Activated CD8-positive, alpha-beta T cell treated with anti-CD3 and anti-CD28 coated beads, Interleukin-2, amount 10 ng/mL, durations not matched to agents 7 days and 5 days (primary cell): ENCODE measurements at places on chromosomes 3 and 15. TPM values are rescaled to one million over a fixed set of nuclear protein-coding genes. Genes with fewer than 3 reads are reported as not detected.

DNA sequence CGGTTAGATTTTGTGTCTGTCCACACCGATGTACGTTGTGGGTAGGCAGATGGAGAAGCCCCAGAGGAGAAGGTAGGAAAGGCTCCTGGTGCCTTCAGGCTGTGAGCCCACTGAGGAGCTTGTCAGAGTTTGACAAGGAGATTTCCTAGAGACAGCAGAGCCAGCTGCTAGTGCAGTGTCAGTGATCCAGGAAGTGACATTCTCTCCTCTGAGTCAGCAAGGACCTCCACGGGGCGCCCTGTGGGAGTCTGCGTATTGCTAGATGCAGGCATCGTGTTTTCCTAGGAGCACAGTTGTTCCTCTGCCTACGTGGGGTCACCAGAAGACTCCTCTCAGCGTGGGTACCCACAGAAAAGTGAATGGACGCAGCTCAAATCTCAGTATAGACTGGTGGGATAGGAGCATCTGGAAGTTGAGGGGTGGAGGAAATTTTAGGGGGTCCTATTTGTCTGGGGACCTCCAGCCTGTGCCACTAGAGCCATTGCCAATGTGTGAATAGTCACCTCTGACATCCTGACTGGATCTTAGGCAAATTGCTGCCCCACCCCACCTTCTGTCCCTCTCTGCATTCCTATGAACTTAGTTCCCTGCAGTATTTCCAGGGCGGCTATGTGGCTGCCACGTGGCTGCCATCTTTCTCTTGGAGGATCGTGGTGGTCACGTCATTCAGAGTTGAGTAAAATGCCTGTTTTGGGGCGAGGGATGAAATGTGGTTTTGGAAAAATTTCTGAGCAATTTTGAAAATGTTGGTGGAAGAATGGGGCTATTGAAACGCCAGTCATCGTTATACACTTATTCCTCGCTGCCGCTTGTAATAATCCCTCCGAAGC, 84.8 kb upstream of the KLHL25 start:
- DNase-seq = no peak

DNA sequence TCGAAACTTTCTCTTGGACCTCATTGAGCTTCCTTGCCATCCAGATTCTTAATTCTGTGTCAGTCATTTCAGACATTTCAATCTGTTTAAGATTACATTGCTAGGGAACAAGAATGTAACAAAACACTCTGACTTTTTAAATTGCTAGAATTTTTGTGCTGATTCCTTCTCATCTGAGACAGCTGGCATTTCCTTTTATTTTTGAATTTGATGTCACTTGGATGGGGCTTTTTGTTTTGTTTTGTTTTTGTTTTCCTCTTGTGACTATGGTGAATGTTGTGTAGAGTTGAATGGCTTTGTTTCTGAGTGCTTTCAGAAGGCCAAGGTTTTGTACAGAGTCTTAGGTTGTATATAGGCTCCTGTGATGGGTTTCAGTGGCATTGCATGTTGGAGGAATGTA, 1129.3 kb downstream of the NAALADL2 start:
- DNase-seq = no peak

DNA sequence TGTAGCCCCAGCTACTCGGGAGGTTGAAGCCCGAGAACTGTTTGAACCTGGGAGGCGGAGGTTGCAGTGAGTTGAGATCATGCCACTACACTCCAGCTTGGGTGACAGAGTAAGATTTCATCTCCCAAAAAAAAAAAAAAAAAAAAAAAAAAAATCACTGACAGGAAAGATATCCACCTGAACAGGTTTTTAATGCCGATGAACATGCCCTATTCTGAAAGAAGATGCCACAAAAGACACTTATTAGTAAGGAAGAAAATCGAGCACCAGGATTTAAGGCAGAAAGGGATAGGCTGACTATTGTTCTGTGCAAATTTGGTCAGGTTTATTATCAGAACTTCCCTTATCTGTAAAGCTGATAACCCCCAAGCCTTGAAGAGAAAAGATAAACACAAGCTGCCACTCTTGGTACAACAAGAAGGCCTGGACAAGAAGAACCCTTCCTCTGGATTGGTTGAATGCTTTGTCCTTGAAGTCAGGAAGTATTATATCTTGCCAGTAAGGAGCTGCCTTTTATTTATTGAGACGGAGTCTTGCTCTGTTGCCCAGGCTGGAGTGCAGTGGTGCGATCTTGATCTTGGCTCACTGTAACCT, 2.7 kb upstream of the PARP16 start:
- no peak for DNase-seq

- no peak for DNase-seq
Measured at GRCh38 chr3:36776436-36776835, 12.1 kb upstream of the DCLK3 start.

GRCh38 chr15:57994221-57995049, 71.1 kb downstream of the ALDH1A2 start:
- no peak for DNase-seq

DNA sequence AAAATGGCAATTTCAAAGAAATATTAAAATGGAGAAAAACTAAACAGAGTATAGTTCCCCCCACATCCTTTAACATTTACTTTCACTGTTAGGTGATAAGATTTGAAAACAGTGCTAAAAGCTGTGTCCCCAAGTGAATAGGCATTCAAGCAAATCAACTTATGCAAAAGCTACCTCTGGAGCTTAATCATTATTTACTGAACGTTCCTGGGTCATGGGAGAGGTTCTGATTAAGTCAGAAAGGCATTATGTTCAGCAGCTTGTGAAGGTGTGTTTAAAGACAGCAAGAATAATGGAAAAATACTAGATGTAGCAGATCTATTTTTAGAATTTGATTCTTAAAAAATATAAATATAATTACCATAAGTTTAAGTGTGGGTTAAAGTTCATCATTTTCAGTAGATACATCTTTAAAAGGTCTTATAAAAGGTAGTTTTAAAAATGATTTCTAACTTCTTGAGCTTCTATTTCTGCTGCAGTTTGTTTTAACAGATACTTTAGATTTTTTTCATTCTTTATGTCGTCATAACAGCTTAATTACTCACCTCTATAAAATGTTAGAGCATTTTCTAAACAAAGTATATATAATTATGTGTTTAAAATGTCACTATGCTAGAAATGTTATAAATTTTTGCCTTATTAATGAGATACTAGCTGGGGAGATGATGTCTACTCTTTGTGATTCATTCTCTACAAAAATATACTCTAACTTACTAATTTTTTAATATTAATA, 127.9 kb downstream of the MITF start:
- DNase-seq = no peak

GRCh38 chr3:126522363-126522788, 1.6 kb upstream of the CHST13 start:
- DNase-seq = peak; percentile 50

DNA sequence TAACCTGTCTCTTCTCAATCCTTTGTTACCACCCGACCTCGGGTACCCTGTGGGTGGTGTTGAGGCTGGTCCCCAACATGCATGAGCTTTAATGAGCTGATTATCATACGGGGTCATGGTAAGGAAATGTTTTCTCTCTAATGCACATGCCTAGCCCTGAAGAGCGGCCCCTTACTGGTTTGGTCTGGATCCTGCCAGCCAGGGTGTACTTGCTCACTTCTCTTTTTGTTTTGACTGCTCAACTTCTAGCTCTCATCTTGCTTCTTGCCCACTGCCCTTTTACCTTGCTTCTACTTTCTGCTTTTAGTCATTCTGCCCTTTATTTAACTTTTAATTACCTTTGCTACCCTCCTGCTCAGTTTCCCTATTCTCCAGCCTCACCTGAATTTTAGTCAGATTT, 44.3 kb upstream of the ACAD9 start:
- DNase-seq = no peak

GRCh38 chr3:134937256-134938028, 142.4 kb downstream of the EPHB1 start:
- no peak for DNase-seq

GRCh38 chr3:180827171-180827570, 85.3 kb upstream of the FXR1 start:
- DNase-seq = no peak

- DNase-seq = no peak
Measured at GRCh38 chr3:9721700-9722060, 9.9 kb upstream of the BRPF1 start.

DNA sequence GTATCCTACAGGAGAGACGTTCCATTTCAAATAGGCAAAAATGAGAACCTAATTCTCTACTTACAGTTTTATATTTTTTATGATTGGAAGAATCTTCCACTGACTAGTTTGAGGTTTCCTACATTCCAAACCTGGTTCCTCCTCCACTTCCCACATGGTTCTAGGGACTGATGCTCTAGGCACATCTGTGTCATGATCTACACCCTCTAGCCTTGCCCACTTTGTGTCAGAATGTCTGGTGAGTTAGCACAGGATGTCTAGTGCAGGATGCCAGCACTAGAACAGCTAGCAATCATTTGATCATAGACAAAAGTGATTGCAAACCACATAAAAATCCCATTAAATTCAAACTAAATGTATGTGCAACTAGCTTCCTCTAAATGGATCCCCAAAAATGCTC, 26.7 kb upstream of the FILIP1L start:
- no peak for DNase-seq

DNA sequence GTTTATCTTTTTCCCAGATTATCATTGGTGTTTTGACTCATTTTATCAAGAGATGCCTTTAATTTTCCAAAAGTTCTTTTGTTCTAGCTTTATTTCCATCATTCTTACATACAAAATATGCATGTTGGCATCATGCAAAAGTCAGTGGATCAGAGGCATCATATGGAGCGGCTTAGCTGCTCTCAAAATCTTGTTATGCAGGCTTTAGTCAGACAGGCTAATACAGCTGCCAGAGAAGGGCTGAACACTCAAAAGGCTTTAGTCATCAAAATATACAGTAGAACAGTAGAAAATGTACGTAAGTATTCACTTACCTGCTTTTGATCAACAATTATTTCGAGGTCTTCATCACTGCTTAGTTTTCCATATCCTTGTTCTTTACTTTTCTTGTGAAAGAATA, 65.5 kb downstream of the PEX5L start:
- no peak for DNase-seq

GRCh38 chr15:48330855-48331795, at the start of gene DUT:
DUT (plus strand) TSS chr15:48331429; CDS start chr15:48331516, 87 bp downstream.
- DNase-seq = peak; percentile 86

- no peak for DNase-seq
Measured at GRCh38 chr3:196169836-196170240, 41.4 kb downstream of the ZDHHC19 start.

DNA sequence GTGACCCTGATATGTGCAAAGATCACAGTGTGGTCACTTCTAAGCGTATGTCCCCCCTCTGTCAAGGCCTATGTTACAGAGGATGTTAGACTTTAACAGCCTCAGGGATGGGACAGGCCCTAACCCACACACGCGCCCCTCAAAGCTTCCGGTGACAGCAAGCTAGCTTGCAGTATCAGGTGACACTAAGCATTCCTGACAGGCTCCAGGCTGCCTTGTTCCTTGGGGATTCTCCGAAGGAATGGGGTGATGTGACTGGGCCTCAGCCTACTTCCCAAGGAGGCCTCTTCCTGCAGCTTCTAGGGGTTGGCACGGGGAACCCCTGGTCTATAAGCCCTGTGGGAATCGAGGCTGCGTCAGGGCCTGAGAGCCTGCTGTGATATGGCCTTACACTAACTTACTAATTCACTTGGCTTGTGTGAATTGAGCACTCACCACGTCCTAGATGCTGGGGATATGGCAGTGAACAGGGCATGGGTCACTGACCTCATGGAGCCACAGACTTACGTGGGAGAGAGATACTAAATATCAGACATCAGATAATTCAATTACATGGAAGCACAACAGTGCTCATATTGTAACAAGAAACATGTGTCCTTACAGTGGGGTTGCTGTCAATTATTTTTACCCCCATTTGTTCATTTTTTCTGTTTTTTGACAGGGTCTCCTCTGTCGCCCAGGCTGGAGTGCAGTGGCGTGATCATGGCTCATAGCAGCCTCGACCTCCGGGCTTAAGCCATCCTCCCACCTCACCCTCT, 11.4 kb upstream of the SPTBN5 start:
- no peak for DNase-seq

DNA sequence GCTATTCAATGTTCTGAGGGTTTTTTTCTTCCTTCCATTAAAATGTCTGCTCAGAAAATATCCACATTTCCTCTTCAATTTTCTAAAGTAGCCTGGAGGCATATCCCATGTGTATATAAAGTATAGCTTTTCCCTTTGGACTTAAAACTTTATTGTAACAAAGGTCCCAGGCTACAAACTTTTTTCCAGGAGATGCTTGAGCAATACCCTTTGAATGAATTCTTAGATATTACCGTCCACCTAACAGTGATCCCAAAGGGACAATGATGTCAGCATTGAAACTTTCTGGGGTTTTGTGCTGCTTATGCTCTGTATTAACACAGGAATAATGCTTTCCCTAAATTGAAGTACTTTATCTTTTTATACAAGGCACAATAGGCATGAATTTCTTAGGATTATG, 525.2 kb downstream of the CADM2 start:
- no peak for DNase-seq

GRCh38 chr15:47514200-47514652, 203.1 kb upstream of the SEMA6D start:
- no peak for DNase-seq

GRCh38 chr3:8266730-8267131, 234.9 kb upstream of the LMCD1 start:
- no peak for DNase-seq

- DNase-seq = no peak
Measured at GRCh38 chr3:31331278-31331677, 201.4 kb upstream of the STT3B start.

GRCh38 chr15:71495398-71495780, 315.0 kb upstream of the NR2E3 start:
- no peak for DNase-seq

DNA sequence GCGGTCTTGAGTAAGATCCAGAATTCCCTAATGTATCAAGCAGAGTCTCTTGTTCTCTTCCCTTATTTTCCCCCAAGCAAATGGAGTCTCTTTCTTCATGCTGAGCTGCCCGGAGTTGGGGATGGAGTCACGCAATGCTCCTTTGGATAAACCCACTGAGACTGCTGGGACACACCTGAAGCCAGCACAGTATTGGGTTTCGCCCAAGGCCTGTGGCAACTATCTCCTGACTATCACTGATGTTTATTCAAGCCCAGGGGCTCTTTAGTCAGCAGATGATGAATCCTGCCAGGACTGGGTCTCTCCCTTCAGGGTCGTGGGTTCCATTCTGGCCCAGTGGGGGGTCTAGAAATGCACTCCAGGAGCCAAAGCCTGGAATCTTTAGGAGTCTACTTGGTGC, 11.3 kb downstream of the USF3 start:
- no peak for DNase-seq

Gene LHFPL4
- not detected for total RNA-seq

Gene RFC4
- total RNA-seq = 98.9 TPM

Gene CCR4
- 2.9 TPM for total RNA-seq

Gene TIMP4
- total RNA-seq = not detected

Gene GPR171
- 115 TPM for total RNA-seq

Gene FBXO40
- not detected for total RNA-seq

Gene IL16
- 243 TPM for total RNA-seq

Gene UBAP1L
- 4.2 TPM for total RNA-seq

Gene SLC6A11
- total RNA-seq = not detected

Gene NEK10
- 0.74 TPM for total RNA-seq

Gene CHRNA7
- 0.24 TPM for total RNA-seq

Gene BCHE
- not detected for total RNA-seq
